ENCODE measurements at places on chromosomes 5 and 9.

DNA sequence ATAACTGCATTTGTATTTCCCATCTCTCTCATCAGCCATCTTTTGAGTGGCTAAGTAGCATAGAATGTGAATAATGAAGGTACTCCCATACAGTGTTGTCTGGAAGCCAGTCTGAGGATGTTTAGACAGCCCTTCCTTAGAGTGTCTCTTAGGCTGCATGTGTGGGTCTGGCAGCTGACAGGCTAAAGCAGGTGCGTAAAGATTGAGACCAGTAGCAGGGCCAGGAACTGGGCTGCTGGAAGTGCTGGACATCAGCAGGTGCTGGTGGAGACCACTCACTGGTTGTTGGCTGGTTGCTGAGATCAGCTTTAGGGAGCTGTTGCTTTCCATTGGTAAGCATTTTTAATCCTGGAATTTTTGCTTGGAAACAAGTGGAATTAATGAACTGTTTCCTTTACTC is 197.5 kb downstream of the PCSK5 start:
- no peak for DNase-seq

GRCh38 chr9:127161081-127161624 is 38.7 kb upstream of the ANGPTL2 start:
- DNase-seq = no peak

DNA sequence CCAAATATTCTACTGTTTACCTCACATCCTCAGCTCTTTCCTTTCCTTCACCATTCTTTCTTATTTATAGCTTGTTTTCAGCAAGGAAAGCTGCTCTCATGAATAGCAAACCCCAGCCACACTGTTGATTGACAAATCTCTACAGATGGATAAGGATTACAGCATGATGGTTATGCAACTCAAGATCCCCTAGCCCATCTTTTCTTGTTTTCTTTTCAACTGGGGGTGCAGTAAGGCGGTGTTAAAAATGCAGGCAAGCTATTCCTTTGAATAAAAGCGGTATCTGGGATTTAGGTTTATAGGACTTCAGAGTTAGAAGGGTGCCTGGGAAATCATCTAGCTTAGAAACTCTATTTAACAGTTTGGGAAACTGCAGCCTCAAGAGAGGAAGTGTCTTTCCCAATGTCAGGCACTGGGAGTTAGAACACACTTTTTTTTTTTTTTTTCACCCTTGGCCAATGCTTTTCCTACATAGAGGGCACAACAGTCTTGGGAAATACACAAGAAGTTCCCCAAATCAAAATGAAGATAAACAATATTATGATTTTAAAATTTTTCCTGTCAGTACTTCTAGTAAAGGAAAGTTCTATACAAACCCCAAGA is 2.6 kb downstream of the SPARC start:
- no peak for DNase-seq

DNA sequence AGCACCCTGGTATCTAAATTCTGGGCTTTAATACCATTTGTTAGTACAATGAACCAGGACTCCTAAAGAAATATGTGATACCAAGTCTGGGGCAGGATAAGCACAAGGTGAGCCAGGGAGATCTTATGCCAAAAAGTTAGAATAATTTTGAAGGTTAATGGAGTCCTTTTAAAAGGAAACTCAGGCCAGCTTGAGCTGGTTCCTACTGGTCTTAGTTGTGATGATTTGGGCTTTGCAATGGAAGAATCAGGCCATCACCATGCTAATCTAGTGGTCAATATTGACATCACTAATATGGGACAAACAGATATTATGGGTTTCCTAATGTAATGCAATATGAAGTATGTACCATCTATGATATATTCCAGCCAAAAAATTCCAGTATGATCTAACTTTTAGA is 7.5 kb upstream of the SPATA9 start:
- DNase-seq = no peak

GRCh38 chr5:178778919-178779318 is 48.5 kb upstream of the ZNF354A start:
- DNase-seq = no peak

GRCh38 chr5:180291234-180291940 is 496 bp downstream of the MAPK9 start:
- no peak for DNase-seq

GRCh38 chr5:140220032-140220697 is 45.2 kb downstream of the CYSTM1 start:
- DNase-seq = peak; percentile 48

- DNase-seq = no peak
These were observed 40.4 kb downstream of the C5 start for GRCh38 chr9:121009650-121010049.

- DNase-seq = peak; percentile 51
These were observed 9.6 kb downstream of the TMOD1 start for GRCh38 chr9:97510797-97511654.

DNA sequence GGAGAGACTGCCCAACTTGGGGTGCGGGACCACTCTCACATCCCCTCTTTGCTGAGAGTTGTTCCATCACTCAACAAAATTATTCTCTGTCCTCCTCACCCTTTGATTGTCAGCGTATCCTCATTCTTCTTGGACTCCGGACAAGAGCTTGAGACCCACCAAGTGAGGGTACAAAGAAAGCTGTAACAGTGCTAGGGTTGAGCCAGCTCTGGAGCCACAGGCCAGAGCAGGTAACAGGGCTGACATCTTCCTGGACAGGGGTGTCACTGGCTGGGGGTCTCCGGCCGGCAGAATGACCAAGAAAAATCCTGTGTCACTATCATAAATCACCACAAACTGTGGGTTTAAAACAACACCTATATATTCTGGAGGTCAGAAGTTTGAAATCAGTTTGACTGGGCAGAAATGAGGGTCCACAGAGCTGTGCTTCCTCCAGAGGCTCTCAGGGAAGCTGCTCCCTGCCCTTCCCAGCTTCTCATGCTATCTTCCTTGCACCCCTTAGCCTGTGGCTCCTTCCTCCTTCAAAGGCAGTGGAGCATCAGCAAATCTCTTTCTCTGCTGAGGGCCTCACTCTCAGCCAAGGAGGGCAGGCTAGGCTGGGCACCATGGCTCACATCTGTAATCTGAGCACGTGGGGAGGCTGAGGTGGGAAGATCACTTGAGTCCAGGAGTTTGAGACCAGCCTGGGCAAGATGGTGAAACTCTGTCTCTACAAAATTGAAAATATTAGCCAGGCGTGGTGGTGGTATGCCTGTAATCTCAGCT is 4.1 kb upstream of the BBLN start:
- DNase-seq = no peak

DNA sequence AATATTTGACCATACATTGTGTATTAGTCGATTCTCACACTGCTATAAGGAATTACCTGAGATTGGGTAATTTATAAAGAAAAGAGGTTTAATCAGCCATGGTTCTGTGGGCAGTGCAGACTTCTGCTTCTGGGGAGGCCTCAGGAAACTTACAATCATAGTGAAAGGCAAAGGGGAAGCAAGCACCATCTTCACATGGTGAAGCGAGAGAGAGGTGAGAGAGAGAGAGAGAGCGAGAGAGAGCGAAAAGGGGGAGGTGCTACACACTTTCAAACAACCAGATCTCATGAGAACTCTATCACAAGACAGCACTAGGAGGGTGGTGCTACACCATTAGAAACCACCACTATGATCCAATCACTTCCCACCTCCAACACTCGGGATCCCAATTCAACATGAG is 4.1 kb upstream of the GRAMD2B start:
- no peak for DNase-seq

- DNase-seq = no peak
These were observed 209.5 kb downstream of the SLIT3 start for GRCh38 chr5:169091396-169091980.

DNA sequence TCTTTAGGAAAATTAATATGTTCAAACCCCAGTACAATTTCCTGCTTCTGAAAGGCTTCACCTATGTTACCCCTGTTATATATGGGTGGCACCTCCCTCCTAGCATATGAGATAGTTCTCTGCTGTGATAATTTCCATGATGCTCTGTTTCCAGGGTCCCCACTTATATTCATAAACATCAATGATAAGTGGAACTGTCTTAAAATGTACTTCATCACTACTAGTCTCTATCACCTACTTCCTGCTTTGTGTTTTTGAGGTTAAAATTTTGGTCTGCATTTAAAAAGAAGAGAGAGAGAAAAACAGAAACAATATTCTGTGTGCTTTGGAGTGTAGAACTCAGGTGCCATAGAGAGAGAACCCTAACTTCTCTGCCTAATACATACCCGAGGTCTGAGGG is 234.7 kb downstream of the HTR1A start:
- DNase-seq = no peak

- no peak for DNase-seq
These were observed 38.2 kb upstream of the FYB1 start for GRCh38 chr5:39257554-39257953.

DNA sequence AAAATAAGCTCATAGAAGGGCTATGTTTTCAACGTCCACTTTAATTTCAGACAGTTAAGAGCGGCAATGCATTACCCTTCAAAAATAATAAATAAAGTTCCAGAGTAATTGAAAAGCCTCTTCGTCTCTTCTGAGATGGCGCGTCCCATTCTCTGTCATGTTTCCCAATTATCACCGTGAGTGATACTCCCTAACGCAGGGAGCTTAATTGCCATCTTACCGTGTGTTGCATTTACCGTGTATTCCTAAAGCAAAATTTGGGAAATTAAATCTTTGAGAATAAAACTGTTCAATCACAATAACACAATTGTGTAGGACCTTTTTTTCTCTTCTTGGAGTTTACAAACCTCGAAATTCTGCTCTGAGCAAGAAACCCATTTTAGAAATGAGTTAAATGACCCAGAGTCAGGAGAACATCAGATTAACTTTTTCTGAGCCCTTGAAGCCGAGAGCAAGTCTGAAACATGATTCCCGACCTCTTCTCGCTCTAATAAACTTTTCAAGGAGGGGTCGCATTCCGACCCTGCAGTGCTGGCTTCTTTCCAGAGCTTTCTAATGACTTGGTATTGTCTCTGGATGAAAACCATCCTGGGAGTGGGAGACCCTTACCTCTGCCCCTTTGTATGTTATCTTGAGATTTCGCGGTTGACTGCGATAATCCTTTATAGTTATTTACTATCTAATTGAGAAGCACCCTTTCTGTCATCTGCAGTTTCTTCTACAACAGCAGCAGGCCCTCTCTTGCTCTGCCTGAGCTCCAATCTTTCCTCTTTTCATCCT is 251.5 kb downstream of the FSTL4 start:
- no peak for DNase-seq

DNA sequence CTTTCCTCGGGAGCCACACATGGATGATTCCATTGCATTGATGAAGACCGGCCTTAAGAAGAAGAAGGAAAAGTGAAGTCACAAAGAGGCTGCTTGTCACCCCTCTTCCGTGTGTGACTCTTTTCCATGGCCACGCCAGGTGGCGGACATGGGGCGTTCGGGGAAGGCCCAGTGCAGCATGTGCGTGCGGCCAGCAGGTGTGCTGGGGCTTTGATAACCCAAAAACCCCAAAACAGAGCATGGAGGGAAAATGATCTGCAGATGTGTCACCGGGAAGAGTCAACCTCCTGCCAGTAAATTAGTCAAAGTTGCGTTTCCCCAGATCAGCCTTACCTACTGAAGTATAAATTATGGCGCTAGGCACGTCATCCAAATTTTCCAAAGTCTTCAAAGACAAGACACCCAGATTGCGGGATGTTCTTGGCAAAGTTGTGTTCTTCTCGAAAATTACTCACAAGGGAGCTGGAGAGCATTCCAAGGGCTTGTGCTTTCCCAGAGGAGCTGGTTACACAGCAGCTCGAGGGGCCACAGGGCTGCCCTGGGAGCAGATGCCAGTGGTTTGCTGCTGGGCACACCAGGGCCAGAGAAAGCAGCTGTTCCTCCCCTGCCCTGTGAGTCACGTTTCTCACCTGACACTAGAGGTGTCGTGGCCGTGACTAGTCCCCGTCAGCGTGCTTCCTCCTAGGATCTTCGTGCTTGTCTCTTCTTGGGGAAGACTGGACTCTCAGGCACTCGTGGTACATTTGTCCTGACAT is 53.9 kb downstream of the IRX2 start:
- no peak for DNase-seq

GRCh38 chr5:80933036-80933435 is 27.1 kb upstream of the RASGRF2 start:
- no peak for DNase-seq

DNA sequence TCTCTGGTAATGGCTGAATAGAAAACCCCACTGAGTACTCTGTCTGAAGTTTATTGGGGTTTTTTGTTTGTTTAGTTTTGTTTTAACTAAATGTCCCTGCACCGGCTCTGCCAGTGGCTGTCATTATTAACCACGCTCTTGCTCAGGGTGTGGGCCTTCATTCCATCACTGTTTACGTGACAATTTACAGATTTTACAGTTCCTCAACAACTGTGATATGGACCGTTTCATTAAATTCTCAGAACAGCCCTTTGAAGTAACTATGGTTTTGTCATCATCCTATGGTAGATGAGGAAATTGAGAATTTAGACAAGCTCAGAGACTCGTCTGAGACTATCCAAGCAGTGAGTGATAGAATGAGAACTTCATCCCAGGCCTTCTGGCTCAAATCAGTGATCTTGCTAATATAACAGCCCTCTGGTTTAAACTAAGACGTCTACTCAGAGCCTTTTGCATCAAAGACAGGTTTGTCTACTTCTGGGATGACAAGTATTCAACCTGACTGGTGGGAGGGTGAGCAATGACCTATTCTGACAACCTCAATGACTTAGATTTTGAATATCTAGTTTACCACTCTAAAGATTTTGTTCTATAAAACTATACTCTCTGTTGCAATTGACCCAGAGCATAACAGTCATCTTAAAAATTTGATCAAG is 77.3 kb upstream of the MAP3K1 start:
- peak; percentile 70 for DNase-seq

DNA sequence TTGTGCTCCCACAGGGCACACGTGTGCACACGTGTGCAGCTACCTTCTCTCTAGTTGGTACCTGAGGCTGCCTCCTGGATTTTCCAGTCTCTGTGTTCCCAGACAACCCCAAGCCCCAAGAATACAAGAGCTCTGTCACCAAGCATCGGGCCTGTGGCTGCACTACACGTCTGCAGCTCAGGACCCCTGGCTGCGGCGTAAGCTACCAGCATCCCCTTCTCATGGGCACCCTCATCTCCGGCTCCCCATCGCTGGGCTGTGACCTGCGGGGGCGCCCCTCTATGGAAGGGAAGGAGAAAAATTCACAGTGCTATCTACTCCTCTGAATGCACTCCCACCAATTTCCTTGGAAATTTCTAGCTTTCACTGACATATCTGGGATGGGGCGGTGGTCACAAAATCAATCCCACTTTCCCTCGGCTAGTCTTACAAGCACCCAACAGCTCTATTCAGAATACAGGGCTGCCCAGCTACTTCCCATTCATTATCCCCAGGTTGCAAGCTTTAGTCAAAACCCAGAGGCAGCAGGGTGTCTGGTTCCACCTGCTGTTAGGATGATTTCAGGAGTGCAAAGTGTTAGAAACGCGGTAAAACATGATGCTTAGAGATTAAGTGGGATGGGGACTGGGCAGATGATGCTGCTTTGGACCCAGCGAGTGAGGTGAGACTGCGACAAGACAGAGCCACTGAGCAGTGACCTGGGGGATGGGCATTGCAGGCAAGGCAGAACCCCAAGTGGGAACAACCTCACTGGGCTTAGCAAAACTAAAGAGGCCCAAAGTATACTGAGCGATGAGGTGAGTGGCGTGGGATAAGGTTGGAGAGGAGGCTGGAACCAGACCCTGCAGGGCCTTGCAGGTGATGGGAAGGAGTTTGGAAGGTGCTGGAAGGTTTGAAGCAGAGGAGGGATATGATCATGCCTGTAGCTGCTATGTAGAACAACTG is 121.7 kb downstream of the KCNIP1 start:
- DNase-seq = no peak

- DNase-seq = no peak
These were observed 37.2 kb downstream of the SLC6A7 start for GRCh38 chr5:150227036-150227435.

GRCh38 chr9:35882263-35882848 is 12.2 kb upstream of the OR13J1 start:
- peak; percentile 79 for DNase-seq

All from epithelial cell of esophagus (primary cell).